ENCODE measurements at places on chromosomes 2 and 18.

- peak; percentile 53 for DNase-seq
These were observed 12.9 kb downstream of the PLEKHM3 start for GRCh38 chr2:208012449-208012848.

- DNase-seq: no peak
These were observed 2.6 kb upstream of the GPR35 start for GRCh38 chr2:240622531-240623235.

GRCh38 chr2:7033136-7033960 lies 116.1 kb downstream of the RNF144A start:
- DNase-seq: peak; percentile 48

DNA sequence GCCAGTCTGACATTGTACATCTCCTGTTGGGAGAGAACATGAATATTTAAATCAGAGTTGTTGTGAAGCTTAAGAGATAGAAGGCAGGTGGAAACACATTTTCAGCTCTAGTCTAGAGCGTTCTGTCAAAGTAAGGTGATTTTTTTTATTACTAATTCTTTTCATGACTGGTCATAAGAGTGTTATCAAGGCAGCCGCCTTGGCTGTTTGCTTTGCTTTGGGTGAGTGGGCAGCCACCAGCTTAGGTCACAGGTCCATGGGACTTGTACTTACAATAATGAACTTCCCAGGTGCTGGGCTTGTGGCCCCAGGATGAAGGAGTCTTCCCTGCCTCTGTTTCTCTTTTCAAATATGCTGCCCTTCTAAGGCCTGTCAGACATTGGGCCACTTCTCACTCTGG lies 256.3 kb downstream of the SRBD1 start:
- DNase-seq: no peak

GRCh38 chr2:42844901-42845821 lies 52.8 kb upstream of the HAAO start:
- no peak for DNase-seq

- DNase-seq: no peak
These were observed 363.6 kb downstream of the LPIN1 start for GRCh38 chr2:12110074-12110473.

- DNase-seq: peak; percentile 55
These were observed 3.8 kb downstream of the AFG3L2 start for GRCh38 chr18:12373116-12373770.

- no peak for DNase-seq
These were observed 111.7 kb upstream of the DYNAP start for GRCh38 chr18:54479365-54479764.

- DNase-seq: no peak
These were observed 36.1 kb downstream of the TET3 start for GRCh38 chr2:74020702-74021406.

DNA sequence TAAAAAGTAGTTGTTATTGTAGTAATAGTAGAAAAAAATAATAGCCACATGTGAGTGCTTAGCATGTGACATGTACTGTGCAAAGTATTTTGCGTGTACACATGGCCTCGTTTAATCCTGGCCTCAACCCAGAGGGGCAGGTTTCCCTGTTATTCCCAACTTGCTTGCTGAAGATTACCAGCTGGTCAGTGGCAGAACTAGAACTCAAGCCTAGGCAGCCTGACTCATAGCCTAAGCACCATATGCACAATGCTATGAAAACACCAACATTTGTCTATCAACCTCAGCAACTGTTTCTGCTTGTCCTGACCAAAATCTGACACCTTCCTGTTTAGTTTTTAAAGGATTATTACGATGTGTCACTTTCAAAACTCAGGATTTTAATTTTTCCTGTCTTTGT lies 234.9 kb upstream of the SMAD7 start:
- no peak for DNase-seq

- DNase-seq: no peak
These were observed 36.3 kb downstream of the YWHAQ start for GRCh38 chr2:9594366-9595054.

DNA sequence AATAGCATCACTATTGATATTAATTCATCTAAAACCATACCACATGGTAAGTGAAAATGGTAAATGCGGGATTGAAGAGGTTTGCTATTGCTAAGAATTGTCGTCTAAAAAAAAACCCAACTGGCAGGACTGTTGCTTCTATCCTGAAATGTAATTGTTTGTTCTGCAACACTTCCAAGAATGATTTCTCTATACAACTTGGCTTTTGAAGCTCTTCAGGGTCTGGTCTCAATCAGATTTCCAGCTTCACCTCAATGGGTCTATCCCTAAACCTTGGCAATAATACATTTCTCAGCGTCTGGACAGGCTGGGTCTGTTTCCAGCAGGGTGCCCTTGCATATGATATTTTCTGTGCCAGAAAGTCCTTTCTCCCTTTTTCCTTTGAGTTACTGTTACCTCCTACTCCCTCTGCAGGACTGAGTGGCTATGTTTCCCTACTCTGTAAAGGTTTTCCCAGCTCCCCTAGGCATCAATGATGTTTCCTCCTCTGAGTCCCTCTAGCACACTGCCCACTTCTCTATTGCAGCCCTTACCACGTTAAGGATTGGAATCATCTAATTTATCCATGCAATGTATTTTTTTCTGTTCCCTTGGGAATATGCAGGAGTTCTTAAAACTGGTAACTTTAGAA lies 118.2 kb upstream of the REV1 start:
- no peak for DNase-seq

GRCh38 chr18:35377875-35378573 lies 887 bp upstream of the ZNF396 start:
- no peak for DNase-seq

- peak; percentile 41 for DNase-seq
These were observed 7.6 kb upstream of the MSTN start for GRCh38 chr2:190069936-190070696.

DNA sequence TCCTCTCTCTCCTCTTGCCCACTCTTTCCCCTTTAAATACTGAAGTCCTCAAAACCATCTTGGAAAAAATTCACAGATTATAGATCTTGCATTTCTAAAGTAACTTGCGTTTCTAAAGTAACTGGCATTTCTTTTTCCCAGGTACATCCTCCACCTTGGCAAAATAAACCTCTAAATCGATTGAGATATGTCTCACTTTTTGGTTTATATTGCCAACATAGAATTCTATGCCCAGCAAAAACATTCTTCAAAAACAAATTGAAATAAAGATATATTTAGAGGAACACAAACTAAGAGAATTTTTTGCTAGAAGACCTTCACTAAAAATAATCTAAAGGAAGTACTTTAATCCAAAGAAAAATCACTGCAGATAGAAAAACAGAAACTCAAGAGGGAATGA lies 122.5 kb upstream of the RBMS1 start:
- no peak for DNase-seq

- DNase-seq: no peak
These were observed 85.1 kb downstream of the CHN1 start for GRCh38 chr2:174919947-174920595.

GRCh38 chr18:26091047-26091630 lies 726 bp upstream of the SS18 start:
- no peak for DNase-seq

- no peak for DNase-seq
These were observed 38.6 kb downstream of the SNED1 start for GRCh38 chr2:241036964-241037421.

GRCh38 chr18:24930478-24930877 lies 421.5 kb downstream of the ZNF521 start:
- no peak for DNase-seq

DNA sequence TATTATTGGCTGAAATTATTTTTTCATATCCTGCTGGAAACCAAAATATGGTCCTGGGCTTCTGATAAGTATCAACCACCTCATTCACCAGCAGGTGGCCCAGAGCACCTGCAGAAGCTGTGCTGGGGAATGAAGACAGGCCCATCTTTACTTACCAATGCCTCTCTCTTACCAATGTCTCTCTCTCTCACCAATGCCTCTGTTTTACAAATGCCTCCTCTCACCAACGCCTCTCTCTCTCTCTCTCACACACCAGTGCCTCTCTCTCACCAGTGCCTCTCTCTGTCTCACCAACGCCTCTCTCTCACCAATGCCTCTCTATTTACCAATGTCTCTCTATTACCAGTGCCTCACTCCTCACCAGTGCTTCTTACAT lies 2.3 kb upstream of the MAL start:
- DNase-seq: no peak

- no peak for DNase-seq
These were observed 3.1 kb upstream of the EMX1 start for GRCh38 chr2:72914206-72914559.

GRCh38 chr2:12412898-12413305 lies 303.8 kb upstream of the TRIB2 start:
- no peak for DNase-seq

DNA sequence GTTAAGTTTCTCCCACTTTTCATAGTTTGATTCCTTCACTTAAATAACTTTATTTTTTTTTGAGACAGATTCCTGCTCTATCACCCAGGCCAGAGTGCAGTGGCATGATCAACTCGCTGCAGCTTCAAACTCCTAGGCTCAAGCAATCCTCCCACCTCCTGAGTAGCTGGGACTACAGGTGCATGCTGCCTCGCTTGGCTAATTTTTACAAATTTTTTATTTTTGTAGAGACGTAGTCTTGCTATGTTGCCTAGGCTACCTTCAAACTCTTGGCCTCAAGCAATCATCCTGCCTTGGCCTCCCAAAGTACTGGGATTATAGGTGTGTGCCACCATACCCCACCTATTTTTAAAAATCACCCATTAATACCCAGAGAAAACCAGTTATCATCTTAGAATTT lies 14.2 kb upstream of the WIPF1 start:
- DNase-seq: no peak

DNA sequence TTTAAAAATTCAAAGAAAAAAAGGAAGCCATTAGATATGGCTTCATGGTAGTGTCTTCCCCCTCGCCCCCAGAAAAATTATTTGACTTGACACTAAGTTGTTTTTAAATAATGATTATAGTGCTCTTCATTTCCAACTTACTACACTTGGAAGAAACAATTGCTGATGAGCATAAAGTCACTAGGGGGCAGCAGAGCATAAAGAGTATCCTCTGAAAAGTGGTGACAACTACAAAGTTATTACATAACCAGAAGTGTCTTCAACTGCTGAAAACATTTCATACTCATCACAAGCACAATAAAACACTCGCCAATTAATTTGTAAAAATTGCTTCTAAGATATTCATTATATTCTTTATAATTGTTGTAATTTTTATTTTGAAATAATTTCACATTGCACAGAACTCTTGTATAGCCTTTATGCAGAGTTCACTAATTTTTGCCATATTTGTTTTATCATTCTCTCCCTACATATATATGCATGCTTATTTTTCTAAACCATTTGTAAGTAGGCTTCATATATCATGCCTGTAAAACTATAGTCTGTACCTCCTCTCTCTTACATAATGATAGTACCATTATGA lies 54.9 kb downstream of the EXOC6B start:
- DNase-seq: peak; percentile 63

DNA sequence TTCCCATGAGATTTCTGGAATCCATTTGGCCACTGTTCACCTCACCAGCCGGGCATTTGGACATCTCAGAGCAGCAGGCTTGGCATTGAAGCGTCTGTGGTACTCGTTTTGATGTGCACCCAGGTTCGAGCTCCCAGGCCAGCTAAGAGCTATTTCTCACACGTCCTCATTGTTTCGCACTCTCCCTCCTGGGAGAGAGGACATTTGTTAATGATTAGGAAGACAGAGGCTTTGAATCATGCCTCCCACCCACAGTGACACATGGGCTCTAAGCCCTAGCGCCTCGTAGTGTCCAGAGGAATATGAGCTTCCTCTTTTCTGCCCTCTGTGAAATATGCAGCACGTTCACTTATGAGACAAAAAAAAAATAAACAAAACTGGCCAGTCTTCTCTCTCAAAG lies 361.8 kb downstream of the RND3 start:
- DNase-seq: no peak

- peak; percentile 19 for DNase-seq
These were observed 2.9 kb downstream of the CASP10 start for GRCh38 chr2:201185863-201186262.

DNA sequence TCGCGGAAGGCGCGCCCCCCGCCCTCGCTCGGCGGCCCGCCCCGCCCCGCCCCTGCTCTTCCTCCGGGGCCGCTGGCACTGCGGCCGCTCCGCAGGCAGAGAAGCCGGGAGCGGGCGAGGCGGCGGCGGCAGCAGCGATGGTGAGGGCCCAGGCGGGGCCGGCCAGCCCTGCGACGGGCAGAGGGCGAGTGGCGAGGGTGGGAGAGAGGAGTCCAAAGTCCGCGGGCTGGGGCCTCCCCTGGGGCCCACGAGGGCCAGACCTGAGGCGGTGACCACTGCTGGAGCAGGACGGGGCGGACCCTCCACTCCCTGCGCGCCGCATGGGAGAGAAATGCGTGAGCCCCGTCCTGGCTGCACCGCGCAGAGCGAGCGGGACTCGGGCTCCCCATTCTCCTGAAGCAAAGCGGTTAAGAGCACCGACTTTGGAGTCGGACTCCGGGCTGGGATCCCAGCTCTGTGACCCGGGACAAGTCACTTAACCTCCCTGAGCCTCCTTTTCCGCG lies at the start of gene VAMP5:
VAMP5 (plus strand) TSS at position 78 of the 503 bp plus-strand sequence; CDS start at position 138, 60 bp downstream.
- DNase-seq: no peak

- DNase-seq: no peak
These were observed 894.4 kb downstream of the BCL11A start for GRCh38 chr2:59658906-59659635.

DNA sequence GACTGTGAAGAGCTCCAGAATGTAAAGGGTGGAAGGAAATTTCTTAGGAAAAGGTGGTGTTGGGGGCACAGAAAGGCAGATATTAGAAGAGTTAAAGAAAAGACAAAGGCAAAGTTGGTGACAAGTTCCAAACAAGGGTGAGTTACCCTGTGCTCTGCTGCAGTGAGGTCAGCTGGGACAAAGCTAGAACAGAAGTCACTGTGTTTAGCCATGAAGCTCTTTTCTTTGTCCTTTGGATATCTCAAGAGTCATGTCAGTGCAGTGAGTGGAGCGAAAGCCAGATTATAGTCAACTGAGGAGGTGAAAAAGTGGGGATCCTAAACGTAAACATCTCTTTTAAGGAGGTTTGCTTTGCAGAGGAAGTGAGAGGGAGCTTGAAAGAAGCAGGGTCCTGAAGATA lies 187.8 kb upstream of the ALPP start:
- no peak for DNase-seq

- peak; percentile 77 for DNase-seq
These were observed at the start of gene MAP4K4 for GRCh38 chr2:101697124-101698013. TSS of gene MAP4K4 (plus strand) at chr2:101697707. CDS start at chr2:101698081, 374 bp downstream.

DNA sequence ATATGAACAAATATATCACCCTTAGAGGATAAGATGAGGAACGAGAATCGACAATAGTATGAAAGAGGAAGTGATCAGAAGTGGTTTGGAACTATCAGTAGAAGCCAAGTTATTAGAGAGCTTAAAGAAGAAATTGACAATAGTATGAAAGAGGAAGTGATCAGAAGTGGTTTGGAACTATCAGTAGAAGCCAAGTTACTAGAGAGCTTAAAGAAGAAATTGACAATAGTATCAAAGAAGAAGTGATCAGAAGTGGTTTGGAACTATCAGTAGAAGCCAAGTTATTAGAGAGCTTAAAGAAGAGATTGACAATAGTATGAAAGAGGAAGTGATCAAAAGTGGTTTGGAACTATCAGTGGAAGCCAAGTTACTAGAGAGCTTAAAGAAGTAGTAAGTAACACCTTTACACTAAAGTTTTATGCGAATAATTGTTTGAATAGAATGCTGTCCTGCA lies 175.5 kb downstream of the ZNF407 start:
- DNase-seq: no peak

- DNase-seq: no peak
These were observed 186.2 kb upstream of the CDH2 start for GRCh38 chr18:28363124-28363523.

Data from hematopoietic multipotent progenitor cell treated with erythropoietin and hydrocortisone succinate and interleukin-3 and kit ligand, for 17 days (in vitro differentiated cells).